C1 segment of cervical spinal cord (tissue), 14 donors: ENCODE measurements at places on chromosomes 4 and X.

DNA sequence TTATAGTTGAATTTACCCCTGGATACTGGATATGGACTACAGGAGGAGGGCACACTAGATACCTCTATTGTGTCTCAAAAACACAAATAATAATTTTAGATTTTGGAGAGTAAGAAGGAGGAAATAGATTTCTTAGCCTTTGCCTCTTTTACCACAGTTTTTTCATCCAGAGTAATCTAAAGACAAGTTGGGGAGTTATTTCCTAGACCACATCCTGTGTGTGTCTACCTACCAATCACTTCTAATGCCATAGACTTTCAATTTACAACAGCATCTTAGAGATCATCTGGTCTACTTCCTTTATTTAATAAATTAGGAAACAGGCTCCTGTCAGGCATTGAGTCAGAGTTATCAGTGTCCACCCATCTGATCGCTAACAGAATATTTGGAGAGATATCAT is 191.5 kb downstream of the EDA start:
- no peak for DNase-seq

DNA sequence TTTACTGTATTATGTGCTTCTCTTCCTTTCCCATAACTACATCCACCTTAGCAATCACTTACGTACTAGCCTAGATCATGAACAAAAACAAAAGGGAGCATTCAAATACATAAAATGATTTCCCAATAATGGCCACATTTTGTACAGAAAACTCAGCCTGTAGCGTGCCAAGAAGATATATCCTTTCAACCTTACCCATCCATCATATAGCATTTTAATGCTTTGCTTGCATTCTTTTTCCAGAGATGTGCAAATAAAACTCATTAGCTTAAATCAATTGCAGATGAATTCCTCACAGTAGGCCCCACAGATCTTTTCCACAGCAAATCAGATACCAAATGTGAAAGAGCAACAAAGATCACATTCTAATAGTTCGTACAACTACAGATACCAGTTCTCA is 20.8 kb downstream of the GRSF1 start:
- no peak for DNase-seq

DNA sequence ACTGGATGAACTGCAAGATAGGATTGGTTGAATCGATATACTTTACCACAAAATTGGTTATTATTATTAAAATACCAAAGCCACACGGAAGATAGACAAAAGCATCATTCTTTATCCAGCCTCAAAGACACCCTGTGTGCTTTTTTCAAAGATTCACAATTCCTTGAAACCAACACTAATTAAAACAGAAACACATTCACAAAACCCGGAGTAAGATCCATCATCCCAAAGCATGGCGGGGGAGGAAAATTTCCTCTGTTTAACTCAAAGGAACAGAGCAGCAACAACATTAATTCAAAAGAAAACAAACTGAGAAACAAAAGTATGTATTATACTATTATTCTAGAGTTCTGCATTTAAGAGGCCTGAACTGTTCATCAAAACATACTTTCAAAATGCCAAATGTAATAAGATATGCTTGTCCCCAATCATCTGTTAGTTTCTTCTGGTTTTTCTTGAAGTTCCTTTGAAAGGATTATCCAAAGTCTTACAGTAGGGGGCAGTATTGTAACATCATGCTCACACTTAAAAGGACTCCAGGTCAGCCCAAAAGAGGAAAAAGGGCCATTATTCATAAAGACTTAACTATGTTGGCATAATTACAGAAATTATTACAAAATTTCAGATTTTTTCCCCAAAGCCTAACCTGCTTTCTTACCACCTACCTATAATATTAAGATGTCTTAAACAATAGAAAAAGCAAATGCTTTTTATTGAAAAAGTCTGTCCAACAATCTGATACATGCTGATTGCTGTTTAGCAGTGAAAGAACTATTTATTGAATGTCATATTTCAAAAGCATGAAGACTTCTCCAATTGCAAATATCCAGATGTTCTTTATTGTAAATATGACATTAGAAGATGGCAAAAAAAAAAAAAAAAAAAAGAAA is 168.7 kb downstream of the SCFD2 start:
- DNase-seq, result no peak

DNA sequence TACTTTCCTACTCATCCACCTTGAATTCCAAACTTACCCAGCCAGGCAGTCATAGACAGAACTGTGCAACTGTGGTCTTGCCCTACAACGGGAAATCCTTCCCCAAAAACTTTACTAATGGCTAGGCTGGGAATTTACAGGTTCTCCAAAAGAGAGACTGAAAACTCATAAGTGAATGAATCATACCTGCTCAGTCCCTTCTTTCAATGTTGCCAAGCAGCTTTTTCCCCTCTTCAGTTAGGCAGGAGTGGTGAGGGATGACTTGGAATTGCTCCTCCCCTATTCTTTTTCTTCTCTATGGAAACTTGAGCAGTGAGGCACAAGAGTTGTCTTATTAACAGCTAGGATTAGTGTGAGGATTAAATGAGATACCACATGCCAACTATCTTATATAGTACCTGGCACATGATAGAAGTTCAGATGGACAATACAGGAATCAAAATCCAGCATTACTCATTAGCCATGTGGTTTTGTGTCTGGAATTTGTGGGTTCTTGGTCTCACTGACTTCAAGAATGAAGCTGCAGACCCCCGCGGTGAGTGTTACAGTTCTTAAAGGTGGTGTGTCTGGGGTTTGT is 105.9 kb downstream of the TEX13A start:
- DNase-seq, result no peak

GRCh38 chrX:19972984-19973383 is 17.9 kb downstream of the BCLAF3 start:
- DNase-seq, result no peak

DNA sequence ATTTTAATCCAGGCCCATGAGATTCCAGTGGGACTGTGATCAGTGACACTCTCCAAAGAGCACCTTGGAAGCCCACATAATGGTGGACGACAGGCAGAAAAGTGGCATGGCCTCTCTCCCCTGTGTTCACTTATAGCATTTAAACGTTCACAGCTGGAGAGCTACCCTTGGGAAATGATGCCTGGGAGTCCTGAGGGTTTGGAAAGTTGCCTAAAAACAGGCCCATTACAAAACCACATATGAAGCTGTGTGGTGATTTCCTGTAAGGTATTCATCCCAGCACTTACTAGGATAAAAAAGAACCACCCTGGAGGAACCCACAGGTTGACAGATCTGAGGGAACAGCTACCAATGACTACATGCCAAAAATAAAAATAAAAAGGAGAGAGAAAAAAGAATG is 193.2 kb downstream of the RASL11B start:
- DNase-seq, result no peak

DNA sequence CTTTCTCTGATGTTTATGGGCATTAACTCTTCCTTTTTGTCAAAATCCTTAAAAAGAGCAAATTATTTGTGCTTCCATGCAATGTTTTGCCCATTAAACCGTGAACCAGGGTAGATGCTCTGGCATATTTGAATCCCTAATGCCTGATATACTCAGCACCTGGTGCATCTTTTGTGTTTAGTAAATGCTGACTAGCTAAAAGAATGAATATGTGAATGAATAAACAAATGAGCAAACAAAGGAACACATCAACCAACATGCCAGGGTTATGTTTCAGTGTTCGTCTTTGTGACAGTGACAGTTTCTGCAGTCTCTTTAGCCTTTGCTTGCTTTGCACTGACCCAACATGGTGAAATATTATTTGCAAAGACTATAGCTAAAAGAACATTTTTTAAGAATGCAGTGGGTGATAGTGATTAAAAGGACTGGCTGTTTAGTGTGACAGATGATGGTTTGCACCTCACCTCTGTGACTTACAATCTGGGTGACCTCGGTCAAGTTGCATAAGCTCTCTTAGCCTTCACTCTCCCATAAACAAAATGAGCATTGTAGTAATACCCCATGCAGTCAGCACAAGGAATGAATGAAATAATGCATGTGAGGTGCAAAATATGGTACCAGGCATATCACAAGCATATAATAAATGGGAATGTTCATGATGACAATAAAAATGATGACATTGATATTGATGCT is 29.5 kb downstream of the SMPX start:
- DNase-seq, result no peak

DNA sequence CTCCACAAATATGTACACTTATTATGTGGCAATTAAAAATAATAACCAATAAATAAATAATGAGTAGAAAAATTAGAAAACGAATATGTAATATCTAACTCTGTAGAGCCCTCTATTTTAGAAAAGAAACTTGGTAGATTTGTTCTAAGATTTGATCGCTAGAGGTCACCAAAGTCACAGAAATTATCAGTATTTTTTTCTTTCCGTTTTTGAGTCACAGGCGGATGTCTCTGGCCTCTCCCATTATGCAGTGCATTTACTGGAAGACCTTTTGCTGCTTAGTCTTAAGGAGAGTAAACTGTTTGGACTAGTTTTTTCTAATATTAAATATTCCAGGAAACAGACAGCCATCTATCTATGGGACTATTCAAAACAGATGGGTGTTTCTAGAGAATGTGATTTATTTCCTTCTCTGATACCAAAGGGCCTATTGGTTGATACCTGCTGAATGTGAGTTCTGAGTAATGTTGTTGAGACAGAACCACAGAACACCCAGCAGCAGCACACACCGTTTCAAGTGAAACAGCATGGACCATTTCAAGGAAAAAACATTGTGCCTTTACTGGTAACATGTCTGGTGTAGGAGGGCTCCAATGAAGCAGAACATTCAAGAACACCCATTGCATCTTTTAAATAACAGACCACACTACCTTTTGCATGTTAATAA is 34.0 kb upstream of the GYPA start:
- no peak for DNase-seq

- no peak for DNase-seq
Measured at GRCh38 chr4:186845137-186845842, 121.6 kb upstream of the FAT1 start.

GRCh38 chr4:118741301-118741855 is 56.2 kb downstream of the METTL14 start:
- DNase-seq, result no peak

DNA sequence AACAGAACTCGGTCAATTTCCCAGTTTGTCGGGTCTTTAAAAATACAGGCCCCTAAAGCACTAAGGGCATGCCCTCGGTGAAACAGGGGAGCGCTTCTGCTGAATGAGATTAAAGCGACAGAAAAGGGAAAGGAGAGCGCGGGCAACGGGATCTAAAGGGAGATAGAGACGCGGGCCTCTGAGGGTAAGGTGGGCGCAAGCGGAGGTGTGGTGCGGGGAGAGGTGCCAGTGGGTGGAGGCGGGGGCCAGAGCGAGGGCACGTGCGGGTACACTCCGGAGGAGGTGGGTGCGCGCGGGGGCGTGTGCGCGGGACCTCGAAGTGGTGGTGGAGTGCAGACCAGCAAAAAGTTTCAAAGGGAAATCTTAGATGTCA is 787 bp upstream of the TET2 start:
- no peak for DNase-seq

DNA sequence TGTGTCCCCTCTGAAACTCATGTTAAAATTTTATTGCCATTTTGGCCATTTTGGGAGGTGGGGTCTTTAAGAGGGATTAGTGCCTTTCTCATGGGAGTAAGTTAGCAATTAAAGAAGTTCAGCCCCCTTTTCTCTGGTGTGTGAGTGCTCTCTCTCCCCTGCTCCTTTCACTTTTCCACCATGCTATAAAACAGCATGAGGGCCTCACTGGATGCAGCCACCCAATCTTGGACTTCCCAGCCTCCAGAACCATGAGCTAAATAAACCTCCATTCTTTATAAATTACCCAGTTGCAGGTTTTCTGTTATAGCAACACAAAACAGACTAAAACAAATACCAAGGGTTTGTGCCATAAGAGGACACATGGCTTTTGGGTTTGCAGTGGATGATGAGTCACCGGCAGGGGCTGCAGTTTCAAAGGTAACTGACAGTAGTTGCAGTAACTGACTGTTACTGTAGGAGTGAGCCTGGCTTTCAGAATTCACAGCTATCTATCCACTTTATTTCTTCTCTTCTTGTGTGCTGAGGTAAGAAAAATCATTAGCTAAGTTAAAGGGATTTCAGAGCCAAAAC is 121.5 kb downstream of the PPEF1 start:
- DNase-seq, result no peak

DNA sequence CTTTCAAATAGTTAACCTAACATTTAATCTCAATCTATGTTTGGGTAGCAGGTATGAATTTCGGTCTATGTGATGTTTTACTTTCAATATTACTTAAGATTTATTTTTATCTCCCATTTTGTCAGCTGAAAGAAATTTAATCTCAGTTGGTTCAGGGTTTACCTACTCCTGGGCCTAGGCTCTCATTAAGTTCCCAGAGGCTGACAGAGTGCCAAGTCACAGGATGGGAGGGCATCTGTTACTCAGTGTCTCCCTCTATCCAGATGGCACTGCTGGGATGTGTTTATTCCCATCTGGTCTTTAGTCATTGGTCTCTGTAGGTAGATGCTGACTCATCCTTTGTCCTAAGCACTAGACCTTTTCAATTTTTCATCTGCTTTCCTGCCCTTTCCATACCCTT is 129.4 kb upstream of the ARSJ start:
- no peak for DNase-seq

DNA sequence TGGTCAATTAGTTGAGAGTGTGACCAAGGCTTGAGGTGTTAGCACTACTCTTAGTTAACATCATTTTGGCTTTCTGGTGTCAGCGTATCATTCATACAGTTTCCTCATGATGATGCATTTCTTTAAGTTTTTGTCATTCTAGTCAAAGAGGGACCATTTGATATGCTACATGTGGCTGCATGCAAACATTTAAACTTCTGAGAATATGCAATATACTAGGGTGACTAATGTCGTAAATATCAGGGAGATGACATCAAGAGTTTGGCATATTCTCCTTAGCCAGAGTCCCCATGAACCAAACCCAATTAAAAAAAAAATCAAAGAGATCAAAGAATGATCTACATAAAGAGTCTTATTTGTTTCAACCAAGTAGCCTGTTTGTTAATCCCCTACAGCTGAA is 537.4 kb upstream of the PCDH7 start:
- no peak for DNase-seq

DNA sequence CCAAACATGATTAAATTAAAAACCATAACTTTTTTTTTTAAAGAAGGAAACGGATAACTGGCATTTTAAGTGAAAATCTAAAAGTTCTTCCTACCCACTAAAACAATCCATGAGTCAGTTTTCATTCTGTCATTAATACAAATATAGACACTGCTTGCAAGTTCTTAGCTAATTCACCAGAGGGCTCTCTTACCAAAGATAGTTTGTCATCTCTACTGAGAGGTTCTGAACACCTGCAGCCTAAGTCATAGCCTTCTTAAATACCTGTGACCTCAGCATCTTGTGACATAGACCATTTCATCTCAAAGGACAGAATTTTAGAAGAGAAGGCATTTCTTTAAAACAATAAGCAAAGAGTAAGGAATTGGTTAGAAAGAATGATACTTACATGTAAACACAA is 65.3 kb upstream of the FAM120C start:
- DNase-seq, result no peak

GRCh38 chrX:19860571-19860970 is 26.8 kb downstream of the SH3KBP1 start:
- DNase-seq, result no peak

GRCh38 chr4:6250235-6250983 is 19.2 kb upstream of the WFS1 start:
- no peak for DNase-seq

- DNase-seq, result no peak
Measured at GRCh38 chr4:164828955-164829354, 48.0 kb upstream of the APELA start.
